ENCODE measurements at places on chromosomes 7 and 10. TPM values are rescaled to one million over a fixed set of nuclear protein-coding genes. Genes with fewer than 3 reads are reported as not detected.

DNA sequence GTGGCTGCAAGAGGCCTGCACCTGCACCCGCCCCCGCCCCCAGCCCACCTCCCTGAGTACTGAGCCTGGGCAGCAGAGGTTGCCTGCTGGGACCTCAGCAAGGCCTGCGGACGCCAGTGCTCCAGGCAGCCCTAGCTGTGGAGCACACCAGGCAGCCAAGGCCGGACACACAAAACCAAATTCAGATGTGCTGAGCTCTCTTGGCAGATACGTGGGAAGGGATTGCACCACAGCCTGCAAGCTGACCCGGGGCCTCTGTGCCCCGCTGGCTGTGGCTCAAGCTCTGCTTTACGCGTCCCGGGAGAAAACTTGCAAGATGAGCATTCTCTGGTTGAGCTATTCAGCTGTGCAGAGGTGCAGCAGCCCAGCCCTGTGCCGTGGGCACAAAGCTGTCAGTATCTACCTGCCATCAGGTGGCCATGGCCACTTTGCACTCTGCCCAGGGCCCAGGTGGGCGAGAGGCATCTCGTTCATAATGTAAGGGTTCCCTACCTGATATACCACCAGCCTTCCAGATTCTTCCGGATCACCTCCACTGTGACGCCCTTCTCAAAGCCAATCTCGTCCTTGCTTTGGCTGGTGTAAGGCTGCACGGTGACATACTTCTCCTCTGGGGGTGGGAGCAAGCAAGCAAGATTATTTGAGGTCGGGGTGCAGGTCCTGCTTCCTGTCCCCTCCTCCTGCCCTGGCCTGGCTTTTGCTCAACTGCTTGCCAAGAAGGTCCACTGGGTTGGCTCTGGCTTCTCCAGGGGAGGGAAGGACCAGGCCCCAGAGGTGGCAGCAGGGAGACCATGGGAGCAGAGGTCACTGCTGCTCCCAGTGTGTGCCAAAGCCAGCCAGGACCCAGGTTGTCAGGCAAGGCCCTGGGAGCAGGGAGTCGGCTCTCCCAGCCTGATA lies 123.4 kb downstream of the NEURL1 start:
- no peak for DNase-seq

- DNase-seq = no peak
Observed at GRCh38 chr10:51188008-51188407, 113.7 kb downstream of the PRKG1 start.

DNA sequence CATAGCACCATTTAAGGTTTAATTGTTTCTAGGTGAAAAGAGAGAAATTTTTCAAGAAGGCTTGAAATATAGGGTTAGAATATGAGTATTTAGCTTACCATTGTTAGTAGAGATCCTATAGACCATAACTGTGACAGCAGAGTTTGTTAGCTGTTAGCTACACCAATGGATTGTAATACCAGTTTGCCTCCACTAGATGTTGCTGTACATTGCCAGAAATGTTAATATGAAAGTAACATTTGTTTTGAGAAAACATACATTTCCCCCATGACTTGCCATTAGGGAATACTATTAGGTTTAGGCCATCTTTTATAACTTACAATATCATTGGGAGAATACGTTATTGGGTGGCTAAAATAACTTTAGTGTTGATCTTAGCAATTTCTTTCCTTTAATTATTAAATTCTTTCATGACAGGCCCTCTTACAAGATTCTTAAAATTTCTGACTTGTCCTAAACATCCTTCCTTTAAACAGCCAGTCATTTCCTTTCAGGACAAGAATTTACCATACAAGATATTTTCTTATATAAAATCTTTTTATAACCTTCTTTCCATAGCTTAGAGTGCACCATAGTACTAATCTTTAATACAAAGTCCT lies 39.5 kb downstream of the ZNF117 start:
- DNase-seq = no peak

GRCh38 chr7:830069-830468 lies 2.2 kb upstream of the SUN1 start:
- no peak for DNase-seq

- DNase-seq = no peak
Observed at GRCh38 chr7:112484671-112485167, 3.9 kb downstream of the LSMEM1 start.

- no peak for DNase-seq
Observed at GRCh38 chr10:3592424-3592823, 192.6 kb downstream of the KLF6 start.

- no peak for DNase-seq
Observed at GRCh38 chr7:42189535-42189934, 47.5 kb downstream of the GLI3 start.

DNA sequence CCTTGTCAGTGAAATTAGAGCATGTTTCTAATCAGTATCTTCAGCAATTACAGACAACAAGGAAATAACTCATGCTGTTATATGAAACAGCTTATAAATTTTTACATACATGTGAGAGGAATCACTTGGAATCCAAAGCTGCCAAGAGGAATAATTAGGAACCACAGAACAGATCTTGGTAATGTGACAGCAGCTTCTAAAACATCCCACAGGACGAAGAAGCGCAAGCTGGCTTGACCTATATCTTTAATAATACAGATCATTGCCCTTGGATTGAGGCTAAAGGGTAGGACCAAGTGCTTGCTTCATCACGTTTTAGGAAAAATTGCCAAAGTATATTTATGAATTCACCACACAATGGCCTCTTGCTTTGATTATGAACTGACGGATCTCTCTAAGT lies 869.8 kb downstream of the LRMDA start:
- DNase-seq = no peak

GRCh38 chr7:130875901-130876300 lies 141.9 kb upstream of the KLF14 start:
- DNase-seq = no peak

DYNC1I1 gene
- 6.8 TPM for total RNA-seq

SLC35G1 gene
- total RNA-seq = 11.0 TPM

PON1 gene
- total RNA-seq = not detected

UBE2D1 gene
- total RNA-seq = 35.1 TPM
